ENCODE measurements at places on chromosomes 6 and 20. TPM values are rescaled to one million over a fixed set of nuclear protein-coding genes. Genes with fewer than 3 reads are reported as not detected.
A peak's percentile ranks its signal among the peaks of the same experiment; 100 is the strongest.

The HUS1B gene
- total RNA-seq: 2.1 TPM

The ELOVL2 gene
- 0.85 TPM for total RNA-seq

The PI16 gene
- not detected for total RNA-seq

DNA sequence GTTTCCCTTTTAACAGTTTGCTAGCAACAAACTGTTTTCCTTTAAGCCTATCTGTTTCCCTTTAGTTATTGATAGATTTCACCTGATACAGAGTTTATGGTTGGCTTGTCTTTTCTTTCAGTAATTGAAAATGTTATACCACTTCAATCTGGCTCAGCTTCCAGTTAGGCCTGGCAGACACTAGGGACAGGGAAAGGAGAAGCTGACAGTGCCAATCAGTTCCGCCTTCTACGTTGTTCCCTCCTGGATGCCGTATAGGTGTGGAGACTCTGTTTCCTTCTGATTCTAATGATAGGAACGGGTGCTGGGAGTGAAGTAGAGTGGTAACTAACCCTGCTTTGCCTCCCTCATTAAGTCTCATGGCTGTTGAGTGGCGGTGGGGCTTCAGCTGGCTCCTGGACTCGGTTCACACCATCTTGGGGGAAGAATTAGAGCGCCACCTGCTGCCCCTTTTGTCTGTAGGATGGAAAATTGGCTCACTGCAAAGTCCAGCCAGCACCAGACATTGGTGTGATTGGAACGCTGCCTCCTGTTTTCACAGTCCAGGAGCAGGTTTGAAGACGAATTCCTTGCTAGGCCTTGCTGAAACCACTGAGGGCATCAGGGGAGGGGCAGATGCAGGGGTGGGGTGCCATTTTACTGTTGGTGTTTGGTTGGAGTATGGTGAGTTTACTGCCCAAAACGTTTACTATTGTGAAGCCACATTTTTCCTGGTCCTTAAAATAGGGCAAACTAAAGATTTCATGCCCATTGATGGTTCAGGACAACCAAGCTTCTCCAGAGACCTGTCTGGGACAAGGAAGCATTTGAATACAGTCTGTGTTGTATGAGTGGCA, 1729.5 kb downstream of the GRIK2 start:
- DNase-seq: peak; percentile 63

GRCh38 chr20:48826069-48826468, 1.7 kb downstream of the PREX1 start:
- DNase-seq: no peak

DNA sequence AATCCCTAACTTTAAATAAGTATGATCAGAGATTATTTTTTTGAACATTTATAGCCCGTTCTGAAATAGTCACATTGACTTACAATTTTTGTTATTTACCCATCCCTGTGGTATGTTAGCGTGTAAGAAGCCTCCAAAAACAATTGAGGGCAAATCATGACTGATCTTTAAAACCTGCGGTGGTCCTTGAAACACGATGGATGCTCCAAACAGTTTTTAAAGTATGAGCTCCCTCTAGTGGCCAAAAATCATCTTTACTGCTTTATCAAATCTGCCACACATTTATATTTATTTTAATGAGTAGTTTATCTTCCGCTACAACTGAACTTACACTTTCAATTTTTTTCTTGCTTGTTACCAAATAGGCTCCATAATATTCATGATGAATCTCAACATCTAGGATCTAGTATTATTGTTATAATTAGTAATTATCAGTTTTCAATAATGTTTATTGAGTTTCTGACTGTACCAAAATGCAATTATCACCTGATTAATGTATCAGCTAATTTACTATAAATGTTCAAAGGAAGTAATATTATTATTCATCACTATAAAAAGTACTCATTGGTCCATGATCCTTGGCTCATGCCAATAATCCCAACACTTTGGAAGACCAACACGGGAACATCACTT, 52.2 kb downstream of the MARCKS start:
- DNase-seq: peak; percentile 26

- no peak for DNase-seq
Observed at GRCh38 chr6:70574643-70575042, 7.9 kb downstream of the SDHAF4 start.

DNA sequence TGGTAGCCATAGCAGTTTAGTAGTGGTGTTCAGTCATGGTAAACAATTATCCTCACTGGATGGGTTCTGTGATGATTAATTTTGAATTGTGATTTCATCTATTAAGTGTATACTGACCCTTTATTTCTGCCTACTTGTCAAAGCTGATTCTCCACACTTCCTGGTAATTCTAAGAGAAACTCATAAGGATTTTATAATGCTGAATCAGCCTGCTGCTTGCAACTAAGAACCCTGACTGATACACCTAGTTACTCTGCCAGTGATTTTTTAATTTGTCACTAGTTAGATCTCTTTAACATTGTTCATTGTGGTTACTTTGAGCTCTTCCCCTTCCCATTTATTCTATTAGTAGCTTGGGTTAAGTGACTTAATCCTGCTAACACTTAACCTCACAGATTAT, 8.6 kb downstream of the CDC40 start:
- DNase-seq: no peak

All from H4 (cell line).